ENCODE measurements at places on chromosomes 2 and 18. TPM values are rescaled to one million over a fixed set of nuclear protein-coding genes. Genes with fewer than 3 reads are reported as not detected.

DNA sequence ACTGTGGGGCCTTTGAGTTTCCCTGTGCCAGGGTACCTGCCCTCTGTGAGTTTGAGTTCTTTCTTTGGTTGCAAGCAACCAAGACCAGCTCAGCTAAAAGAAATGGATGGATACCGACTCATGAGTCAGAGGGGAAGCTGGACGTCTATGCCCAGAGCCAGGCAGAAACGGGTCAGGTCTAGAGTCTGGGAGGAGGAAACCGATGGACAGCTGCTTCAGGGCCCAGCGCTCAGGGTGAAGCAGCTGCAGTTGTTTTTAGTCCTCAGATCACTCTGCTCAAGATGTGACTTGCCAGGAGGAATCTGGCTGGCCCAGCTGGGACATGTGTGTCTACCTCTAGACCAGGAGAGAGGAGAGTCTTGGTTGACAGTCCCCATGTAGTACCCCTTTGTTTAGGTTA, 10.1 kb upstream of the TYMS start:
- no peak for DNase-seq

DNA sequence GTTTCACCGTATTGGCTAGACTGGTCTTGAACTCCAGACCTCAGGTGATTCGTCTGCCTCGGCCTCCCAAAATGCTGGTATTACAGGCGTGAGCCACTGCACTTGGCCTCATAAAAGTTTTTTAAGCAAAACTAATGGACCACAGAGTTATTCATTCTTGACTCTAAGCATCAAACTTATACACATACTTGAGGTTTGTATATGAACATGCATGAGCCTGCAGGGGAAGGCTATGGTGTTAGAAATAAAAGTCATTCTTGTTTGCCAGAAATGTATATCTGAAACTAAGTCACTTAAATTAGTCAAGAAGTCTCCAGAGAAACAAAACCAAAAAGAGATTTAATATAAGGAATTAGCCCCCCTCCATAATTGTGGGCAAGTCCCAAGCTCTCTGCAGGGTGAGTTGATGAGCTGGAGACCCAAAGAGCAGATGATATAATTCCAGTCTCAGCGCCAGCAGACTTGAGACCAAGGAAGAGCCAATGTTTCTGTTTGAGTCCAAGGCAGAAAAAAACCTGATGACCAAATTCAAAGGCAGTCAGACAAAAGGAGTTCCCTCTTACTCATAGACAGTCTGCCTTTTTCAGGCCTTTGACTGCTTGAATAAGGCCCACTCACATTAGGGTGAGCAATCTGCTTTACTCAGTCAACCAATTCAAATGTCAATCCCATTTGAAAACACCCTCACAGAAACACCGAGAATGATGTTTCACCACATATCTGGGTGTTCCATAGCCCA, 69.0 kb upstream of the DSG1 start:
- no peak for DNase-seq

DNA sequence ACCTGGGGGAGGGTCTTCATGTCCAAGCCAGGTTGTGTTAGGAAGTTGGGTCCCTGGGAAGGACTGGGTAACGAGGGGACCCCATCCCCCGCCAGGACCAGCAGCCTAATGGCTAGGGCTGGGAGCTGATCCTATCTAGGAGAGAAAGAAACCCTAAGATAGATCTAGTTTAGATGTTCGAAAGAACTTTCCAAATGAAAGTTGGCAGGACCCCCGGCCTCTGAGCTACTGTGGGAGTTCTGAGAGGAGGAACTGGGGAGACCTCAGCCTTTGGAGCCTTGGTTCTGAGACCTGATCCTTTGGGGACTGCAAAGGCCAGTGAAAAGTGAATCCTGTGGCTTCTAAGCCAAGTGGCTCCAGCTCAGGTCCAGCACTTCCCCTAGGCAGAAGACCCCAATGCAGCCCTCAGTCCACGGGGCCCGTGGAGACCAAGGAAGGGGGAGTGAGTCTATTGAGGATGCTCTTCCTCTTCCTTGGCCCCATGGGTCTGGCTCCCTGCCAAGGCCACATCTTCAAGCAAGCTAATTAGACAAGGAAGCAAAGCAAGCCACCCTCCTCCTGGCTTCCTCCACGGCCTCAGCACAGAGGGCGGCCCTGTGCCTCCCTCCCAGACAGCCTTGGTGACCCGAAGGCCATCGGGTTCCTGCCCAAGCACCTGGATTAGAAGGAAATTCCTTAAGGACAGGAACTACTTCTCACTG, 23.5 kb downstream of the CCT7 start:
- DNase-seq = no peak

GRCh38 chr2:28161466-28161865, 231.2 kb upstream of the FOSL2 start:
- no peak for DNase-seq

GRCh38 chr2:46075848-46076247, 221.4 kb upstream of the EPAS1 start:
- no peak for DNase-seq

DNA sequence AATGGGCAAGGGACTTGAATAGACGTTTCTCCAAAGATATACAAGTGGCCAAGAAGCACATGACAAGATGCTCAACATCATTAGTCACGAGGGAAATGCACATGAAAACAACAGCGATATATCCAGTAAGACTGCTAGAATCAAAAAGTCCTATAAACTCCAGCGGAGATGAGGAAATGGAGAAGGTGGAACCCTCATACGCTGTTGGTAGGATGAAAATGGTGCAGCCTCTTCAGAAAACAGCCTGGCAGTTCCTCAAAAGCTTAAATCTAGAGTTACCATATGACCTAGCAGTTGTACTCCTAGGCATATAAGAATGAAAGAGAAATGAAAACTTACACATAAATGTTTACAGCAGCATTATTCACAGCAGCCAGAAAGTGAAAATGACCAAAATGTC, 48.1 kb downstream of the HPCAL1 start:
- DNase-seq = no peak

GRCh38 chr2:107607054-107607453, 219.6 kb upstream of the RGPD4 start:
- DNase-seq = no peak

GRCh38 chr2:38682008-38682575, 16.2 kb downstream of the GALM start:
- DNase-seq = no peak

DNA sequence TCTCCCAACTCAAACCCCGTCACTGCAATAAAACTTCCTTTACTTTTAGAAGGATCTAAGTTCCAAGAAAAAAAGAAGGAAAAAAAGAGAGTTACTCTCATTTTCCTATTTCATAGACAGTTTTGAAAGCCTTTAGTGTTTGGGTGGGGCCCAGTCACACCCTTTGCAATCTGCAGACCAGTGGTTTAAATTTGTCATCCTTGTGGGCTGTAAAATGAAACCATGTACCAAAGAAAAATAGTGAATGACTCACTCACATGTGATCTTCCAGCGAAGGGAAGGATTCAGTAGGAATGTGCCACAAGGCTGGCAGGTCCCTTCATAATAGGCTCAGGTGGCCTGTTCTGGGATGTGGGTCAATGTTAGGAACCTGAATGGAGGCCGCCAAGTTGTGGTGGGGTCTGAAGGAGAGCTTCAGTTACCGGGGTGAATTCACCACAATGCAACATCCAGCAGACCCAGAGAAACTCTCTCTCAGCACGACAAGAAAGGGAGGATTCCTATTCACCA, 28.3 kb downstream of the ANXA4 start:
- no peak for DNase-seq

GRCh38 chr2:120927265-120927628, 191.6 kb downstream of the GLI2 start:
- DNase-seq = no peak

DNA sequence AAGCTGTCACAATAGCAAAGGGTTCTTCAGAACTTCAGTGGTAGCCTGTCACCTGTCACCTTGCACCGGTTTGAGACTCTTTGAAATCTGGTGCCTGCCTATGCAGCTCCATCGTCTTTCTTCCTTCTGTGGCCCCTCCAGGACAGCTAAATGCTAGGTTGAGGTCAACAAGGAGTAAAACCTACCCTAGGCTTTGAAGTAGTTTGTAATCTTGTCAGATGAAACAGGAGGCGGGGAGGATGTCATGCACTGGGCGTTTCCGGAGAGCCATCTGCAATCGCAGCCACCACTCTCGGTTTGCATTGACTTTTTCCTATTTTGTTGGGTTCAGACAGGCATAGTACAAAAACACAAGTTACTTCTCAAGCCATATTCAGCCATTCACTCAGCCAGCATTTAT, 116.7 kb downstream of the LPIN1 start:
- no peak for DNase-seq

DNA sequence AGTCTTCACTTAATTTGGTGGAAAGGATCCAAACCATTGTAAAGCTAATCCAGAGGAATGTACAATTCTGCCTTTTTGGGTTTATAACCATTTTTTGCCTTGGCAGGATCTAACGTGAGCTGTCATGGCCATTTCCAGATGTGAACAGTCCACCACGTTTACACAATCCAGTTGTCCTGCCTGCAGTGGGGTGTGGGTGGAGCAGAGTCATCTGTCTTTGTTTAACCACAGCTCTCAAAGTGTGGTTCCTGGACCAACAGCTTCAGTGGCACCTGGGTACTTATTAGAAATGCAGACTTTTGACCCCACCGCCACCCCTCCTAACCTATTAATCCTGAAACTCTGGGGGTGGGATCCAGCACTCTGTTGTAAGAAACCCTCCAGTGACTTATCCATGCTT, 35.9 kb downstream of the FHOD3 start:
- no peak for DNase-seq

GRCh38 chr18:3397031-3397750, 52.8 kb upstream of the TGIF1 start:
- no peak for DNase-seq

GRCh38 chr18:76923485-76924085, 101.2 kb downstream of the ZNF236 start:
- DNase-seq = no peak

DNA sequence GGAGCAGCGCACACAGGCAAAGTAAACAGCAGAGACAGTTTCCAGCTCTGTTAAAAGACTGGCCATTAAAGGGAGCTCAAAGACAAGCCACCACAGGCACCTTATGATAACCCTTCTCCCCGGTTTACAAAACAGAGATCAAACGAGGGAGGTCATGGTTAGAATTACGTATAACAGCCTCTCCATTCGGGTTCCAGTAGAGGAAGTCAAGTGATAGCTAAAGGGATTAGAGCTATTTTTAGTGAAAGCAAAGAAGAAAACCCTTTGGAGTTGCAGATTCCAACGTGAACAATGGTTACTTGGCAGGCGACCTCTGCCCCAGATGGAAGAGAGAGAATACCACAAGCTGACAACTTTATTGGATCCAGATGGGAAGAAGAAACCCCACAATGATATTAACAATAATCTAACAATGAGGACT, 31.2 kb upstream of the EDAR start:
- no peak for DNase-seq

DNA sequence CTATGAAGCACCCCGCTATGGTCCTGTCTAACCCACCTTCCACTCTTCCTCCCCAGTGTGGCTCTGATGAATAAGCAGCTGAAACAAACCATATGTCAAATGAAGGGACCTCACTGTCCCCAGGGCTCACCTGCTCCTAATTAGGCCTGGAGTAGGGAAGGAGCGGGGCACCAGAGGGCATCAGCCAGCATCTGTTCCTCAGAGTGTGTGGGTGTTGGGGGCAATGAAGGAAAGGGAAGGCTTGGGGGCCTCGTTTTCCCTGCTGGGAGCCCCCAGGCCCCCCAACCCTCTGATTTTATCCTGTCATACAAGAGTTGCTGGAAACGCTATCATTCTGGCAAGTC, 274.7 kb downstream of the HAUS1 start:
- no peak for DNase-seq

DNA sequence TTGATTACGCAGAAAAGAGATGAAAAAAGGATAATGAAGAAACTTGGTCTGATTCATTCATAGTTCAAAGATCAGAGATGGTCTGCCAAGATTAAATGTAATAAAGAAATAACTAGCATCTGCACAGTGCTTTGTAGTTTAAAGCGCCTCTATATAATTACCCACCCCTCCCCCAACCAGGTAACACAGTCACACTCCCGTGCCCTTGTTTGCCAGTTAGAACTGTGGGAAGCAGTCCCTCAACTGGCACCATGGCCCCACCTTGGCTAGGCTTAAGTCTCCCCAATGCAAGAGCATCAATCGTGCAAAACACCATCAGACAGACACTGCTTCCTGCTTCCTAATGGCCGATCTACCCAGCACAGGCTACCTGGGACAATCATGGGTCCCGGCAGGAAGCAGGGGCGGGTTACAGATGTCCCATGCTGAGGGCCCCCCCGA, 11.6 kb downstream of the ADCY3 start:
- peak; percentile 22 for DNase-seq

- DNase-seq = no peak
Measured at GRCh38 chr2:11980809-11981208, 234.4 kb downstream of the LPIN1 start.

DNA sequence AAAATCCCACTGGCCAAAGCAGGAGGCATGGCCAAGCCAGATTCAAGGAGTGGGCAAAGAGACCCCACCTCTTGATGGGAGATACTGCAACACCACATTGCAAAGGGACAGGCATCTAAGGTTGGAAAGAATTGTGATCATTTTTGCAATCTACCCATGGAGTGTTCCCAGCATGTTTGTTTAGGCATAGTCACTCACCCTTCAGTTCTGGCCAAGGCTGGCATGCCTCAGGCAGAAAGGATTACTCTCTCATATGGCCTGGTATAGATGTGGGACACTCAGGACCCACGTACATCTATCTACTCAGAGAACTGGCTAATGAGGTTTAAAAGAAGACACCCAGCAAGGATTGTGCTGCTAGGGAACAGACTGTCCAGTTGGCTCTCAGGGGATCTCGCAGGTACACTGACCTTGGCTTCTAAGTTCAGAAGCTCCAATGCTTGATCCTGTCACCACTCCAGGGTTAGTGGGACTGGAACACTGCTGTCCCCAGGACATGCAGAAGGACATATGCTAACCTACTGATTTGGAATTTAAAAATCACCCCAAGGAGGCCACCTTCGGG, 183.7 kb downstream of the KLHL29 start:
- no peak for DNase-seq

DNA sequence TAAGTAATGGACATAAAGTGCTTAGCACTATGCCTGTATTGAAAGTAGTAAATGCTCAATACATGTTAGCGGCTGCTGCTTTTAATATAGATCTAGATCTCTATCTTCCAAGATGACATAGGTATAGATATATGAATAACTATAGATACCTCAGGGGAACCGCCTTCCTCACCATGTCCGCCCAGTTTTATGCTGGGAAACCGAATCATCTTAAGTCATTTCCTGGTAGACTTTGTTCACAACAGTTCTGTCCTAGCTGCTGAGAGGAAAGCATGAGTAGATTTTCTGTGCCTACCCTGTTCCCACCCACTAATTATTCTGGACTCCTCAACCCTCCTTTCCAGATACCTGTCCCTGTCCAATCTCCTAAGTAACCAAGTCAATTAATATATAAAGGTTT, 21.6 kb upstream of the ITM2C start:
- DNase-seq = no peak

- DNase-seq = no peak
Measured at GRCh38 chr18:45566025-45566740, 49.1 kb upstream of the SLC14A2 start.

GRCh38 chr2:14143435-14143834, 489.1 kb upstream of the LRATD1 start:
- no peak for DNase-seq

CACNB4 gene
- 0.23 TPM for polyA plus RNA-seq

FSHR gene
- polyA plus RNA-seq = 1.2 TPM

IL18RAP gene
- polyA plus RNA-seq = 0.17 TPM

FBXO36 gene
- 3.3 TPM for polyA plus RNA-seq

HJURP gene
- 0.48 TPM for polyA plus RNA-seq

All from ovary (tissue), 10 donors.